ENCODE measurements at places on chromosomes 16 and 17.

DNA sequence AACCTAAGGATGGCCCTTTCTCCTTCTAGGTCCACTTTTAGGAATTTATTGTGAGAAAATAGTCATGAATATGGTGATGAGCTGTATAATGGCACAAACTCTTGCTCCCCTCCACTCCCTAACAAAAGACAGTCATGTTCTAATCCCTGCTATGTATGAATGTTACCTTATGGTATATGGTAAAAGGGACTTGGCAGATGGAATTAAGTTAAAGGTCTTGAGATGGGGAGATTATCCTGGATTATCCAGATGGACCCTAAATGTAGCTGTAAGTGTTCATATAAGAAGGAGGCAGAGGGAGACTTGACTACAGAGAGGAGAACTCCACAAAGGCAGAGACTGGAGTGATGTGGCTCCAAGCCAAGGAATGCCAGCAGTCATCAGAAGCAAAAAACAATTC is 296.1 kb downstream of the SOX9 start:
- no peak for DNase-seq

DNA sequence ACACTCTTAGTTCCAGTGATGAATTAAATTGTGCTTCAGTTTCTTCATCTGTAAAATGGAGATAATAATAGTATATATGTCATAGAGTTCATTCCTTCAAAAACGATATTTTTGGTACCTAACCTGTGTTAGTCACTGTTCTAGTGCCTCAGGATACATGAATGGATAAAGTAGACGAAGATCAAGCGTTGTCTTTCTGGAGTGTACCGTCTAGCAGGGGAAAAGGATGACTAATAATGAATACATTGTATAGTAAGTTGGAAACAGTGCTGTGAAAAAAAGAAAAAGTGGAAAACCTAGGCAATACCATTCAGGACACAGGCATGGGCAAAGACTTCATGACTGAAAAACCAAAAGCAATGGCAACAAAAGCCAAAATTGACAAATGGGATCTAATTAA is 8.6 kb downstream of the KRT10 start:
- no peak for DNase-seq

DNA sequence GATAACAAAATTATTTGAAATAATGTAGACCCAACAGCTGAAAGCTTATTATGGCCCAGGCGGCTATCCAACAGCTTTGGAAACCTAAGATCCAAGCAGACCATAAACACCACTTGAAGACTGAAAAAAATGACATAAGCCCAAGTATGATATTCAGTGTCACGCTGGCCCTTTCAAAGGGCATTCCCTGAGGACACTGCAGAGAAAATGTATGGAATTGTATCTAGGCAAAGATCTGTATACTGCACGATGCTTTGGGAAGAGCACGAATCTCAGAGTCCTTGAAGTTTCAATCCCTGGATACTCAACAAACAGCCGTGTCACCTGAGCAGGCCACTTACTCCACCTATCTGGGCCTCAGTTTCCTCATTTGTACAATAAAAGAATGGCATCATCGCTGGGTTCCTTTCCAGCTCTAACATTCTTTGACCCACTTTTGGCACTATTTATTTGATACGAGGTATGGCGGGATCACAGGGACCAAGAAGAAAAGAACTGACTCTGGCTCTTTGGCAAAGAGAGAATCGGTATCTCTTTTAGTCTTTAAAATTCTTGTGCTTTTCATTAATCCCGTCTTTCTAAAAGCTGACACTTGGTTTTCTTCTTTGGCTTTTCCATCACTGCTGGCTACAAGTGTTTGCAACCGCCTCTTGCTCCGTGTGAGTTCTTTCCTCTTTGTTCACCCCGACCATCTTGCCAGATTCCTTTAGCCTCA is 1.2 kb downstream of the STAT5B start:
- no peak for DNase-seq

DNA sequence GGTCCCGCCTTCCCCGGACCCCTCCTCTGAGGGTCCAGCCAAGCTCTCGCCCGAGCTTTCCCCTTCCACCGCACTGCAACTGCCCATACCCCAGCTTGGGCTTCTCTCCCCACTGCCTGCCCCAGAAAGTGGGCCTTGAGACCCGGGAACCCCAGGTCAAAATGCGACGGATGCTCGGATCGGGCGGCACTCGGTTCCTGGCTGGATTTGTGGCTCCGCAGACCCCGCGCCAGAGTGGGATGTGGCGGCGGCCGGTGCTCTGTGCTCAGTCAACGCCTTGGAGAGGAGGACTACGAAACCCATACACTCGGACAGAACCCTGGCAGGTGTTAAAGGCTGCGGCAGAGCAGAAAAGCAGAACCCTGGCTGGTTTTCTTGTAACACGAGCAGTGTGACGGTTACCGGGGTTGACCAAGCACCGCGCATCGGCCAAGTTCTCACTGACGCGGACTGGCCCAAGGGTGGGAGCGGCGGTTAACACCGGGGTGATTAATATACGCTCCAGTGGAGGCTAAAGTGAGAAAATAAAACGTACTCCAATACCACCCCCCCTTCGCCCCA is 885 bp upstream of the SLFN13 start:
- peak; percentile 36 for DNase-seq

- DNase-seq, result no peak
Observed at GRCh38 chr17:7972131-7972785, 30.2 kb upstream of the GUCY2D start.

All from activated B cell treated with CpG ODN at 0.5 μM for 24 hours (primary cell).